Foreskin keratinocyte (primary cell): ENCODE measurements at places on chromosomes 4 and X. TPM values are rescaled to one million over a fixed set of nuclear protein-coding genes. Genes with fewer than 3 reads are reported as not detected.

- no peak for DNase-seq
Observed at GRCh38 chr4:24794916-24795665, at the start of gene SOD3. Gene SOD3, plus strand, starts transcription at chr4:24795573. Its CDS starts 3,949 bp downstream, at chr4:24799522.

GRCh38 chr4:78372355-78372988 lies 179.1 kb upstream of the ANXA3 start:
- DNase-seq = no peak

The CXCL6 gene
- polyA plus RNA-seq = 0.79 and 0.86 TPM in 2 replicates

The OTUD6A gene
- polyA plus RNA-seq = not detected in 2 replicates

The FGFBP1 gene
- polyA plus RNA-seq = 1,152 and 1,968 TPM in 2 replicates

The TMEM31 gene
- polyA plus RNA-seq = not detected in 2 replicates

The GJB1 gene
- not detected in 2 replicates for polyA plus RNA-seq
